ENCODE measurements at places on chromosomes 12 and 14.
A peak's percentile ranks its signal among the peaks of the same experiment; 100 is the strongest.

DNA sequence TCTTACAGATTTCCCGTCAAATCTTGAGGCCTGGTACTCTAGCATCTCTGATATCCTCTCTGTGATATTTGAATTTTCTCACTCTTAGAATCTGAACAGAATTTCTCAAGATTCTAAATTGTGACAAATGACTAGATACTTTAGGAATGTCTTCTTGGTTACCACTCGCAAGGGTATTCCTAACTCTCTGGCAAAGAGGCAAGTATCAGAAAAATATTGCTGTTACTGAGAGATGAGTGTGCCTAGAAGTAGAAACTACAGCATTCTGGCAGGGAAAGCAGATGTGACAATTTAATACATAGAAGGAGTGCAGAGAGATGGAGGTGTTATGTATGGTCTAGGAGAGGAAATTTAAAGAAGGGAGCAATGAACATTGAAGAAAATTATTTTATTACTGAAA lies 467.8 kb downstream of the LRIG3 start:
- no peak for DNase-seq

DNA sequence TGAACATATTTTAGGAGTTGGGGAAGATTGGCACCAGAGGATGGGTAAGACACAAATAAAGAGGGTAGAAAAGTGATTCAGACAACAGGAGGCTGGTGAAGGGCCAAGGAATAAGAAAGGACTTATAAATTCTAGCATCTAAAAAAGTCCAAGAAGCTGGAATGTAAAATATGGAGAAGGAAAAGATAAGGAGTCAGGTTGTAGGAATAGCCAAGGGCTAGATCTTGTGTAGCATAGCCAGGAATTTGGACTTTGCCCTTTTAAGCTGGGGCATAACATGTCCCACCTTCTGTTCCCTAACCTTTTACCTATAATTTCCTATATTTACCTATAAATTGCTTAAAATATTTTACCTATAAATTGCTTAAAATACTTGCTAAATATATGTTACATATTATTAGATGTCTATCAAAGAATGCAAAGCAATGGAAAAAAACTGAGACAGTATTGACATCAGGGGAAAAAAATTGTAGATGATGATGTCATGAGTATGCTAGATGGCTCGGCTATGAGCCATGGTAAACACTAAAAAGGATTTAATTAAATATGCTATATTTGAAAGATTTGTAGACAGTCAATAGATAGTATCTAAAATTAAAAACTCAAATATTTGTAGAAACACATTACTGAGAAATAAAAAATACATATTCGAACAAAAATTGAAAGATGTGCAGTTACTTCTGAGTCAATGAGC lies 99.7 kb upstream of the PLEKHG7 start:
- DNase-seq = no peak

- no peak for DNase-seq
Observed at GRCh38 chr14:103930051-103930604, 1.9 kb downstream of the TDRD9 start.

- peak; percentile 76 for DNase-seq
Observed at GRCh38 chr14:75539561-75540478, 17.6 kb downstream of the BATF start.

DNA sequence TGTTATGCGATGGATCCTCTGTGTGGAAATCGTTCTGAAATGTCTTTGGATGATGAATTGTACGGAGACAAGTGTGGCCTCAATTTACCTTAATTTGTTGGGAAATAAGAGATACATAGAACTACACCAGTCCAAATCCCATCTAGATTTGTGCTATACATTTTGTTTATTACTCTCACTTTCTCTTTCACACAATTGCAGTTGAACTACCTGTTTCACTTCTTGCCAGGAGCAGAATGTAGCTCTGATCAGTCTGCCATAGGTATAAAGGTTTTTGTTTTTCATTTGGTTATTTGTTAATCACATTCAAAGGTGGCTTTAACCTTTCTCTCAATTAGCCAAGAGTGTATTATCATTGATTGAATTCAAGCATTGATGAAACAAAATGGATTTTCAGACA lies 268.2 kb downstream of the SNAPC1 start:
- no peak for DNase-seq

- no peak for DNase-seq
Observed at GRCh38 chr12:117685110-117685926, 283.5 kb downstream of the KSR2 start.

- DNase-seq = no peak
Observed at GRCh38 chr14:36105401-36105800, 71.1 kb downstream of the PTCSC3 start.

- no peak for DNase-seq
Observed at GRCh38 chr14:24366413-24366720, 1.6 kb upstream of the NFATC4 start.

GRCh38 chr12:10358131-10358530 lies 31.7 kb downstream of the KLRK1 start:
- no peak for DNase-seq

GRCh38 chr12:7756993-7757392 lies 8.0 kb upstream of the NANOGNB start:
- DNase-seq = no peak

GRCh38 chr12:2858944-2859421 lies 2.1 kb upstream of the TEX52 start:
- no peak for DNase-seq

DNA sequence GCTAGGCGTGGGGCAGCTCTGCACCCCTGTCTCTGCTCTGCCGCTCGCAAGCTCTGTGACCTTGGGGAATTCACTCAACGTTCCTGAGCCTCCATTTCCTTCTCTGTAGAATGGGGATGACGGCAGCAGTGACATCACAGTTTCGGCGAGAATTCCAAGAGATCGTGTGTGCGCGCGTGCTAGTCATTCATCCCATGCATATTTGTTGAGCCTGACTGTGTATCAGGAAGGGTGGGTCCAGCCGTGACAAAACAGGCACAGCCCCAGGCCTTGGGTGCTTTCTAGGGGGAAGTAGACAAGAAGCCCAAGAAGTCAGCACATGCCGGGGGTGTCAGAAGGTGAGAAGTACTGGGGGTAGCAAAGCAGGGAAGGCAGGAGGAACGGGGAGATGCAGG lies 145.6 kb upstream of the NCOR2 start:
- DNase-seq = no peak

DNA sequence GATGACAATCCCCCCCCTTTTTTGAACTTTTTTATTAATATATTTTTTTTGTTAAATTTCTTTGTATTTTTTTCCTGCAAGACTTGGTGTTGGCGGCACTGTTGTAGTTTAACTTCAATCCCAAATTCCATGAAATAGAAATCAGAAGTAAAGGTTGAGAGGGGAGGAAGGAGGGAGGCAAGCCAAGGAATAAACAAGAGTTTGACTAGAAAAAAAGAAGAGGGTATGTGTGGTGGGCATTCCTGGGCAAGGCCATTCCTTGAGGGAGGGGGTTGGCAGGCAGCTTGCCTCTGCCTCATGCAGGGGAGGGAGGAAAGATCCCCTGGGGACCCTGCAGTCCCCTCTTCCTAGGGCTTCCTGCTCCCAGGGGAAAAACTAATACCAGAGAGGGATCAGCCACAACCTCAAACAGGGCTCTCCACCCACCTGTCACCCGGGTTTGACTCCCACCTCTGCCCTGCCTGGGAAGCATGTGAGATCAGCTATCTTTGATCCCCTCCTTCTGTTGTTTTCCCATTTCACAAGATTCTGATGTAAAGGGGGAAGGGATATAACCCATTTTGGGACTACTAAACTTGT lies 519 bp upstream of the AP1G2 start:
- no peak for DNase-seq

DNA sequence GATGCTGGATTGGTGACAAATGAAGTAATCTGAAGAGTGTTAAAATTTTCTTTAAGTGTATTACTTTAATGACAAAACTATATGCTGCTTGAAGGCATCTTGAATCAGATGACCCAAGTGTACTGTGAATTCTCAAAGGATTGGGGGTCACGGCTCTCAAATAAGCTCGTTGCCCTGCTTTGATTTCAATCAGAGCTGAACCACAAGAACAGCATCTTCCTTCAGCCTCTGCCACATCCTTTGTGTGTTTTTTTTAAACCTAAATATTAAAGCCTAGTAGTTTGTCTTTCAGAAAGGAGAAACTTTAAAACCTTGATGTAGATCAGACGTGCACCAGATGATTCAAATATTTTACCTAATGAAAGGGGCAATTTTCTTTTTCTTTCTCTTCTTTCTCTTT lies 11.7 kb downstream of the ELK3 start:
- no peak for DNase-seq

DNA sequence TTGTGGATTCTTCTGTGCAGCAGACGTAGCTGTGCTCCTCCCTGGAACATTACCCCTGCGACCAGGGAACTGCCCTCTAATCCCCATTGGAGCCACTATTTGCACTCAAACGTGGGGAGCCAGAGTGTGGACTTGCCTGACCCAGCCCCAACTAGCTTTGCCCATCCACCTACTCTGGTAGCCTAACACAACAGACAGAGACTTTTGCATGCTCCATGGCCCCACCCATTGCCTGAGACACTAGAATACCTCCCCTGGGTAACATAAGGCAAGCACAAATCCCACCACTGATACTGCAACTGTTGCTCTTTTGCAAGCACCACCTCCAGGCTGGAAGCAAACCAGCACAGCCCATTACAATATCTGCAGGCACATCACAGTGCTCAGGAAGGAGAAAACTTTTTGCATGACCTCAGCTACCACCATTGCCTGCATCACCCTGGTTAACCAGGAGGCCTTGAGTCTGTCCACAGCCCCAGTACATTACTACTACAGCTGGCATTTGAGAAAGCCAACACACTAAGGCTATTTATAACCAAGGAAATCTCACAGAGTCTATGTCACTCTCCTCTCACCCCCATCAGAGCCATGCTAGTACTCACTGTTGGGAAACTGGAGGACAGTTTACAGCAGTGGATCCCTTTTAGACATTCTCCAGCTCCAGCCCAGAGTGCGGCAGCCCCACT lies 15.0 kb downstream of the CEP128 start:
- peak; percentile 58 for DNase-seq

DNA sequence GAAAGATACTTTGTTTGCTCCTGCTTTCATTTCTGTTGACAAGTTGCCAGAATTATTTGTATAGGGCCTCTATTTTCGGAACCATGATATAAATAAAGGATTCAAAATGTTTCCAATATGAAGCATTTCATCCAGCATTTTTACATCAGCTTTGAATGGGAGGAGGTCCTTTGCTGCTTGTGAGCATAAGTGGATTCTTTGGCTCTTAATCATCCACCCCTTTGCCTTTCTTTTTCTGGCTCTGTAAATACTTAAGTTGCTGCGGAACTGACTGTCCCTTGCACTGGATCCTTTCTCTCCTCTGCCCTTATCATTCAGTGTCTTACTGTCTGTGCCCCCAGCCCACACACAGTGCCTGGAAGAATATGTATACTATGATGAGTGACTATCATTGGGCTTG lies 357.3 kb upstream of the RGS6 start:
- peak; percentile 53 for DNase-seq

- DNase-seq = no peak
Observed at GRCh38 chr14:92287987-92288386, 35.0 kb upstream of the SLC24A4 start.

DNA sequence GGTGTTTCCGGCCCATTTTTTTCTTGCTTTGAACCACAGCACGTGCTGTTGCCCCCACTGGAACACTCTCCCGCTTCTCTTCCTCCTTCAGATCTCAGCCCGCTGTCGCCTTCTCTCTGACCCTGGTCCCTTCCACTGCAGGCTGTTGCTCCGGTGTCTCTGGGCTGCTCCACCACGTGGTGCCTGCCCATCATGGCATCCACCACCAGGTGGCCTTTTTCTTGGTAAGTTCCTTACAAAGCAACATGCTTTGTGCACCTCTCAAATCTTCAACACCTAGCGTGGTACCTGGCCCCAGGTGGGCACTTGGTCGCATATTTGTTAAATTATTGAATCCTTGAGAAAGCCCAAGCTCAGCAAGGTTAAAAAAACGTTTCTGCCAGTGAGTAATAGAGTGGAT lies 19.1 kb downstream of the TUNAR start:
- peak; percentile 61 for DNase-seq
